Calu3 (cell line): ENCODE measurements at places on chromosomes 4 and X. TPM values are rescaled to one million over a fixed set of nuclear protein-coding genes. Genes with fewer than 3 reads are reported as not detected.

ARHGAP10 gene
- 5.4 and 6.1 TPM in 2 replicates for total RNA-seq

DNA sequence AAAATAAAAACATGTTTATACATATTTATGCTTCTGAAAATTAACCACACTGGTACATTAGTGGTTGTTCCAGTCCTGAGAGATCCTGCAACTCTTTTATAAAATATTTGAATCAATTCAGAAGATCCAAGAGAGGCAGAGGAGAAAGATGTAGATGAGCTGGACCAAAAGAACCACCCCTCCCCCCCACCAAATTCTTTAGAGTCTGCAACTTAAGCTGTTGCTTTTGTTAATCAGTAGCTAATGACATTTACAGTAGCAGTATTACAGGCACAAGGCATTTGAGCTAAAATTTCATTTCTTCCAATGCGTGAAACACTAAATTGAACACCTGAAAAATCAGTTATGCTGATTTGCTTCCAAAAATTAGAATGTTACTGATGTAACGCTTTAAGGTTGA, 61.5 kb downstream of the PDK3 start:
- no peak for DNase-seq

- DNase-seq, result no peak
These were observed 46.4 kb downstream of the SH2D1A start for GRCh38 chrX:124392794-124393193.

- DNase-seq, result no peak
These were observed 232.1 kb downstream of the CPE start for GRCh38 chr4:165610679-165611437.

DNA sequence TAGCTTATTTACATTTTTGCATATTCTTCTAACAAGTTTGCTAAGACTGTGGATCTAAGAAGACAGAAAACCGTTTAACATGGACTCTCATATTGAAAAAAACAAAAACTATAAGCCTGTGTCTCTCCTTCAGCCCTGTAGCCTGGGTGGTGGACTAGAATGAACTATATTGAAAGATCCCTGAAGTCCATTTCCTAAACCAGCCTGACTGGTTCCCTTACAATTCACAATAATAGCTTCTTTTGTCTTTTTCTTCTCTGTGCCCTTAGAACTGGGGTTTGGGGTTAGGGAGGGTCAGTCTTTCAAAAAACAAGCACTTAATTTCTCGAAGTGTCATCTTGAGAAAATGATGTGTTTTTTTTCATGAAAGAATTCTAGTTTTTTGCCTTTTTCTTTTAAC, 59.0 kb downstream of the GSTCD start:
- peak; percentile 35 for DNase-seq
